ENCODE measurements at places on chromosomes 16 and 17.

DNA sequence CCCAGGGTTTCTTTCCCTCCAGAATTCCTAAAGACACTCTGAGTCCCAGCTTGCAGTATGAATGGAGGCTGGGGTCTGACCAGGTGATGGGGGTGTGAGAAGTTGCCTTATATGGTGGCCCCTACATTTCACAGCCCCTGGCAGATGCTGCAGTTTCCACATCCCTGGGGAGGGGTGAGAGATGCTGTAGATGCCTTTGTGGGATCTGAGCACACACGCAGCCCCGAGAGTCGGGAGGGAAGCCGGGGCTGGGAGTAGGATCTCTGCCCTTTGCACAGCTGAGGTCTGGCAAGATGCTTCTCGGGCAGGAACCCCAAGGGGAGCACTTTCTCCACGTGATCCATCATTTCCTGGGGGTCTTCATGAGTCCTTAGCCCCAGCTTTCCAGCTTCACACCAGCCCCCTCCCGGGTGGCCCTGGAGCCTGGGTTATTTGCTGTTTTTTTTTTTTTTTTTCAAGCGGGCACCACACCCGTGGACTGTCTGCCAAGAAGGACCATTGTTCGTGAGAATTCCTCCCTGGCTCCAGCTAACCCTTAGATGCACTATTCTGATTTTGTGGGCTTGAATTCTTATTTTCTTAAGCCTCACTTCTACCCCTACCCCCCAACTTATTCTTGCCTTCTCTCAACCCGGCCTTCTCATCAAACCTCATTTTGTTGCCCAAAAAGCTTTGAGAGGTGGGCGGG lies 50.6 kb downstream of the NTN1 start:
- DNase-seq: no peak

GRCh38 chr17:31472137-31472536 lies 80.7 kb downstream of the RAB11FIP4 start:
- no peak for DNase-seq

GRCh38 chr16:76705892-76706291 lies 428.7 kb downstream of the CNTNAP4 start:
- DNase-seq: no peak

DNA sequence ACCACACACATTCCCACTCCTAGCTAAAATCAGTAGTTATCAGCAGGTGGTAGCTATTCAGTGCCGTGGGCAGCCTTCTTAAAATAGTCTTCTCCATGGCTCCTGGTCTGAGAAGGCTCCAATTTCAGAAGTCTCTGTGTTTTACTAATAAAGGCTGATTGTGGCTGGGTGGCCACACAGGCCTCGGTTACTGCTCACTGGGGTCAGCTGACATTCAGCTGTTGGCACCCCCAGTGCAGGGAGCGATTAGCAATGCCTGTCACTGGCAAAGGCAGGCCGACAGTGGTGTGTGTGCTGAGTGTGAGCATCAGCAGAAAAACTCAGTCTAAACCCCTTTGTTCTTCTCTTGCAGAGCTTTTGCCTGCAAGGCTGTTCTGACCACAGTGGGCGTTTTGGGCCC lies 16.6 kb upstream of the DBNDD1 start:
- DNase-seq: no peak

GRCh38 chr16:57995721-57996405 lies 4.6 kb downstream of the ZNF319 start:
- no peak for DNase-seq

DNA sequence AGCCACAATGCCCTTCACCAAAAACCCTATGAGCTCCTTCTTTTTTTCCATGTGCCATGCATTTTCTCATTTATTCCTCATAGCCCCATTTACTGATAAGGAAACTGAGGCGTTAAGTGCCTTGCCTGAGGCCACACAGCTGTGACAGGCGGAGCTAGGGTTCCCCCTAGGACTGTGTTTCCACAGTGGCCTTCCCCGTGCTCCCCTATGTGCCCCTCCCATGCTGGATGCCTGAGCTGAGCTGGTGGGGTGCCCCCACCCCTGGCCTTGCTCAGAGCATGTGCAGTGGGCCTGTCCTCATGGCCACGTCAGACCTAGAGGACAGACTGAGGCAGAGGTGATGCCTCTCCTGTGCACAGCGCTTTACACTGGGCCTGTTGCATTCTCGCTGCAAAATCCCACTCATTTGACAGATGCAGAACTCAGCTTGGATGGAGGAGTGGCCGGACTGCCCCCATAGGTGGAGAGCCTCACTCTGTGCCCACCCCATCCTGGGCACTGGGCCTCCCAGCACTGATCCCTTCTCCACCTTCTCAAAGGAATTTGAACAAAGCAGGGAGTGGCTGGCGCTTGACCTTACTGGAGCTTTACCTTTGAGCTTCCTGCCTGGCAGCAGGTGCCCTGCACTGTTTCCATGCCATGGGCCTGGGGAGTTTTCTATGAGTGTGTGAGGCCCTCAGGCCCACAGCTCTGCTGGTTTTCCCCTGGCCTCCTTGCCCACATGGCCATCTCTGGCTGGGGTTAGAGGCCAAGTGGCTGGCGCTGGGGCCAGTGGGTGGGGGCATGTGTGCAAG lies 2.6 kb downstream of the MAP2K3 start:
- DNase-seq: peak; percentile 24

DNA sequence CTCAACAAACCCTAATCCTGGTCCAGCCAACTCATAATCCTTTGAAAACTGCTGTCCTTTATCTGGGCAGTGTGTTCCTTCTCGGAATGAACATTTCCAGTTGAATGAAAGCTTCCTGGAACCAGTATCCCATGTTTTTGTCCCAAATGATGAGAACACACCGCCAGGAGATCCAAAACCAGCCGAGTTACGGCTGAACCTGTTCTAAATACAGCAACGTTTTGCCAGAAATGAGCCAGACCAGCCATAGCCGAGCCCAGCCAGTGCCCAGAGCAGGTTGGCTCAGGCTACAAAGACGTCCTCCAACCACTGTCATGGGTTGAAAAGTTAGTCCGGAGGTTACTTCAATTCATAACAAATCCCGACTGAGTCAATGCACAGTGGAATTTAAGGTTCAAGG lies 67.6 kb upstream of the FOXF1 start:
- no peak for DNase-seq

DNA sequence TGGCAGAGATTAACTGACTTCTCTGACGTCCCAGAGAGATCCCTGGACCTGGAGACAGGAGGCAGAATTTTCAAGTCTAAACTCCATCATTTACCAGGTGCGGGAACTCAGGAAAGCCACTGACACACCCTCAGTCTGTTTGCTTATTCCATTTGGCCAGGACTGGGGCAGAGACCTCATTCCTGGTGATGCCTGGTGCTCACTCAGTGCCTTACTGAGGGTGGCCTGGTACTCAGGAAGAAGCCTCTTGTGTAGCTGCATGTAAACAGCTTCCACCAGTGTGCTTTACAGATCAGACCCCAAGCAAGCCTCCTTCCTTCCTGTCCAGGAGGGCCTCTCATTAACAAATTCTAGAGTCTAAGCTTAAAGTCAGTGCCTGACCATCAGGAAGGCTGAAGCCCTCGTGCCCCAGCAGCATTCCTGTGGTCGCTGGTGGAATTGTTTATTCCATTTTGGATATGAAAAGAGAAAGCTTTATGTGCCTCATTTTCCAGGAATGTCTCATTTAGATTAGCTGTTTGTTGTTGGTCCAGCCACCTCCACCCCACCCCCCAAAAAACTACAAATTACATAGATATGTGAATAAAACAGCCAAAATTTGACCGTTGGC lies 236.1 kb upstream of the CDH5 start:
- no peak for DNase-seq

DNA sequence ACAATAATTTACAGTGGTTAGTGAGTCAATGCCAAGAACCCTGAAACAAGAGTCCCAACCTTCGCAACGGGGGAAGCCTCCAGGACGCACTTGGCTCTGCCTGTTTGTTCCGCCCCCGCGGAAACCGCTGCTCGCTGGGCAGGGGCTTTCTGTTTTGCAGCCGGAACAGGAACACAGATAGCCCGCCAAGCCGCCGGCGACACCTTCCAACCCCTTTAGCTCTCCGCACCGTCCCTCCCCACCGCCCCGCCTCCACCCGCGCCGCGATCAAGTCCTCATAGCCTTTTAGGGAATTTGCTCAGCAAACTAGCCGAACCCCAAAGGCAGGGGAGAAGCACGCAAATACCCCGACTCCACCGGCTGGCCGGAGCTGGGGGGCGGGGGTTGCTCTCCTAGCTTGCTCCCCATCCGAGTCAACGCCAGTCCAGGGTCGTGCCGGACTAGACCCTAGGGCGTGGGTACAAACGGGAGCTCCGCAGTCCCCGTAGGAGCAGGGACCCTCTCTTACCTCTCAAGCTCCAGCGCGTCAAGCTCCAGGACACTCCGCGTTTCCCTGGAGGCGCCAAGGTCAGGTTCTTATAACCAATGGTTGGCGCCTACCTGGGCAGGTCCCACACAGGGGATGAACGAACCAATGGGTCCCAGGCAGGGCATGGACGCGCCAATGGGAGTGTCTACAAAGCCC lies at the start of gene SLFN13:
SLFN13 (minus strand) TSS at position 553 of the 685 bp plus-strand sequence. CDS start 3,086 bp downstream, outside the sequence.
- peak; percentile 92 for DNase-seq

DNA sequence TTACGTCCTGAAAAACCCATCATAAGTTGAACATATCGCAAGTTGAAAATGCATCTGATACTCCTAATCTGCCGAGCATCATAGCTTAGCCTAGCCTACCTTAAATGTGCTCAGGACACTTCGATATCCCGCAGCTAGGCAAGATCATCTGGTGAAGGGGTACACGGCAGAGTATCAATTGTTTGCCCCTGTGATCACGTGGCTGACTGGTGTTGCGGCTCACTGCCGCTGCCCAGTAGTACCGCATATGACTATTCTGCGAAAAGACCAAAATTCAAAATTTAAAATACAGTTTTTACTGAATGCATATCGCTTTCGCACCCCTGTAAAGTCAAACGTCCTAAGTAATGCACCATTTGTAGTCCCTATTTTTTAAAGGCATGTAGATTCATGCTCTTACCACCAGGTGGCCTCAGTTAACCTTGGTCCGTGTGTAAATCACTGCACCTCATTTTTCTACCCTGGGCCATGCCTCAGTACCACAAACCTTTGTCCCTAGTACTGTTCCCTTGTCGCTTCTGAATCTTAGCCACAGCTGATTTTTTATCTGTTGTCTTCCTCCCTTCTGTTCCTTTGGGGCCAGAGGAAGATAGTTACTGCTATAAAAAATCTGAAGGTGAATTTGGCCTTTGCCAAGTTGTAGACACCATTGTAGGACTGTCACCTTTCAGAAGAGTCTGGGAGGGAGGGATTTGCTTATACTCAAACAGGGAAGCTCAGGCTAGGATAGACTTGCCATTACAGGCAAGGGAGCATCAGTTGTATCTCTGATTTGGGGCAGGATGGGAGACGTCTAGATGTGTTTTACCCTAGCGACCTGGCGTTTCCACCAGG lies 34.4 kb downstream of the WWP2 start:
- no peak for DNase-seq

GRCh38 chr17:50865868-50866260 lies 290 bp downstream of the TOB1 start:
- no peak for DNase-seq

DNA sequence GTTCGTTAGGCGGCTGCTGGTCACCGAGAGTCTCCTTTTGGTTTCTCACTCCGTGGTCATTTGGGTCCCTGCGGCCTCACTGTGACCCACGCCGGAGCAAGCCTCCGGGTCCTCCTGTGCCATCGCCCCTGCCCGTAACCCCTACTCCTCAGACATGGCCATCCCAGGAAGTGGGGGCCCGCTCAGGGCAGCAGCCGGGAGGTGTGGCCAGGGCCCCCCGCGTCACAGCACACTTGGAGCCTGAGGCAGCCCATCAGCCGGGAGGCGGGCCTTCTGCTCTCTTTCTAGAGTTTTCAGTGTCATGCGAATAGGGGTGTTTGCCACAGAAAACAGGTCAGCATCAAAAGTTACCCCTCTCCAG lies 7.9 kb upstream of the WFIKKN1 start:
- DNase-seq: no peak

GRCh38 chr16:1272453-1273198 lies 16.8 kb downstream of the TPSD1 start:
- DNase-seq: no peak

- DNase-seq: no peak
These were observed 551.8 kb upstream of the KIF2B start for GRCh38 chr17:53270936-53271335.

- DNase-seq: no peak
These were observed 6.4 kb upstream of the MYO1C start for GRCh38 chr17:1498869-1499268.

- DNase-seq: no peak
These were observed 7.4 kb downstream of the PRKCB start for GRCh38 chr16:23843143-23843542.

- no peak for DNase-seq
These were observed 4.8 kb downstream of the DHODH start for GRCh38 chr16:72013389-72013788.

- no peak for DNase-seq
These were observed 66.3 kb upstream of the DOC2B start for GRCh38 chr17:247767-248166.

GRCh38 chr16:529012-529575 lies 1.6 kb downstream of the CAPN15 start:
- DNase-seq: no peak

DNA sequence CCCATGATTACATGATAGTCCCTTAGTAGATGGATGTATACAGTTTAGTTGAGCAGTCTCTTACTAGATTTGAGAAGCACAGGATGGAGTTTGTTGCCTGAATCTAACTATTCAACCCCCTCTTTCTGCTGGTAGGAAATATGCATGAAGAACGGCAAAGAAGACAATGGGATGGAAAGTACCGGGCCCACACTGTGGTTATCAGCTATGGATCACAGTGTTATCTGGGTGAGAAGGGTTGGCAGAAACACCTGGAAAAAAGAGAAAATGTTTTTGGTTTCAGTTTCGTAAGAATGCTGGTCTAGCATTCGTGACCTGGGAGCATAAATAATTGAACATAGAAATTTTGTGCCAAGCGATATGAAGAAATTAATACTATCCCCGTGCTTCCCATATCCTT lies 53.1 kb downstream of the ANKFN1 start:
- DNase-seq: no peak

DNA sequence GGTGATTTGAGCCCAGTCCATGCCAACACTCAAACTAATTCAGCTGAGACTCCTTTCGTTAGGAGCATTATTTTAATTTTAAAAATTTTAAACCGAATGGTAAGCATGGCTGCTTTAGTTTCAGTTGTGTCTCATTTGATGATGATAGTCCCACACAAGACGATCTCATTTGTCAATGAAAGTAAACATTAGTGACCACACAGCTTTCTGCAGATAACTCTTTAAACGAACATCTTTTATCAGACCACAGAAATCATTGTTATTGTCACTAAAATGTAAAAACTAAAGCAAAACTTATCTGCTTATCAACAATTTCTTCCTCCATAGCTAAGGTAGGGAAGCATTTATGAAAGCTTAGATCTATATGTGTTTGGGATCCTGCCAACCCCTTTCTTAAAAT lies 382.2 kb downstream of the ZFHX3 start:
- no peak for DNase-seq

DNA sequence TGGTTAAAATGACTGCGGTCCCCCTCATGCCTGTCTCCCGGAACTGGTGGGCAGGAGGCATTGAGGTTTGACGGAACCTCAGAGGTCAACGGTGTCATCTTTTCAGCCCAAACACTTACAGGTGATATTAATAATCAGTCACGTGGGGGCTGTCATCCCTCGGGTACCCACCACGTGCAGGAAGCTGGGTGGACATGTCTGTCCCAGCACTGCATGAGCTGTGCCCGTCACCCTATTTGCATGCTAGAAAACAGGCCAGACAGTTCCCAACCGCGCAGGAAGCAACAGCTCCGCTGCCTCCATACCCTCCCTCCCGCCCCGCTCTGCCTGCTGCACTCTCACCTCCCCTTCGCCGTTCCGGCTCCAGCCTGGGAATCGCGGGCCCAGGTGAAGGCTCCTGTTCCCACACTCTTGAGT lies 1.4 kb downstream of the SYNGR3 start:
- no peak for DNase-seq

- DNase-seq: no peak
These were observed 42.9 kb upstream of the TEKT3 start for GRCh38 chr17:15384142-15384787.

GRCh38 chr17:77148077-77148939 lies 7.5 kb downstream of the SEC14L1 start:
- no peak for DNase-seq

Measured in stimulated activated CD4-positive, alpha-beta T cell treated with anti-CD3 and anti-CD28 coated beads, Interleukin-4, amount 100 ng/mL, for 48 hours (primary cell).